ENCODE measurements at places on chromosomes 4 and X.

- no peak for DNase-seq
Observed at GRCh38 chrX:78322863-78323262, 4.5 kb downstream of the CYSLTR1 start.

DNA sequence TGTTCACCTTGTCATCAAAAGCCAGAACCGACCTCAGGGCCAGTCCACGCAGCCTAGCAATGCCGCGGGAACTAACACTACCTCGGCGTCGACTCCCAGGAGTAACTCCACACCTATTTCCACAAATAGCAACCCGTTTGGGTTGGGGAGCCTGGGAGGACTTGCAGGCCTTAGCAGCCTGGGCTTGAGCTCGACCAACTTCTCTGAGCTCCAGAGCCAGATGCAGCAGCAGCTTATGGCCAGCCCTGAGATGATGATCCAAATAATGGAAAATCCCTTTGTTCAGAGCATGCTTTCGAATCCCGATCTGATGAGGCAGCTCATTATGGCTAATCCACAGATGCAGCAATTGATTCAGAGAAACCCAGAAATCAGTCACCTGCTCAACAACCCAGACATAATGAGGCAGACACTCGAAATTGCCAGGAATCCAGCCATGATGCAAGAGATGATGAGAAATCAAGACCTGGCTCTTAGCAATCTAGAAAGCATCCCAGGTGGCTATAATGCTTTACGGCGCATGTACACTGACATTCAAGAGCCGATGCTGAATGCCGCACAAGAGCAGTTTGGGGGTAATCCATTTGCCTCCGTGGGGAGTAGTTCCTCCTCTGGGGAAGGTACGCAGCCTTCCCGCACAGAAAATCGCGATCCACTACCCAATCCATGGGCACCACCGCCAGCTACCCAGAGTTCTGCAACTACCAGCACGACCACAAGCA, 898 bp downstream of the UBQLN2 start:
- peak; percentile 10 for DNase-seq

DNA sequence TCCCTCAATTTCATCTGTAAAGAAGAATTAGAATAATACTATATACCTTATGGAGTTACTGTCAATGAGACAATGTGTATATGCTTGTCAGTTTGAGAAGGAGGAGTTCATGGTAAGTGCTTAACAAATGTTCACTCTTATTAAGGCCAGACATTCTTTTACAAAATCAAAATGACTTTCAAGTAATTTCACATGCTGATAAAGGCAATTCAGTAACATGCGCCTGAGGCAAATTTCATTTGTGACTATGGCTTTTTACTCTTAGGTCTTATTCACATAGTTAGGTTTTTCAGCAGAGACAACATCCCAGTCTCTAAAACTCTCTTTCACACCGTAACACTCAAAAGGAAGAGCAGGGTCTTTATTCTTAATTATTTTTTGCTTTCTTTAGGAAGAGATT, 174.4 kb downstream of the CAMK2D start:
- no peak for DNase-seq

DNA sequence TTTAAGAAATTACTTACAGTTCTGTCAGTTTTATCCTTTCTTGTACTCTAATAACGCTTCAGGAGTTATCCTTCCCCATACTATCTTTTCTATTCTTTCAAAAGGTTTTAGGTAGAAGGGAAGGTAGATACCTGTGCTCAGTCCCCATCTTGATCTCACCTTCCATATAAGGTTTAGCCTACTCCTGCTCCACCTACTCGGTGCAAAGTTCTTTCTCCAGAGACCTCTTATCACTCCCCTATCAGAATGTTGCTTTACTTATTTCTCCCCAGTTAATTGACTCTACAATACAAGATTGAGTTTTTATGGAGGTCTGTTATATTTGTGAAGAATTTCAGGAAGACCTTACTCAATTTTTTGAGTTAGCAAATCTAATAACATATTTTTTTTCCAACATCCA, 33.9 kb downstream of the SPRY1 start:
- DNase-seq, result no peak

DNA sequence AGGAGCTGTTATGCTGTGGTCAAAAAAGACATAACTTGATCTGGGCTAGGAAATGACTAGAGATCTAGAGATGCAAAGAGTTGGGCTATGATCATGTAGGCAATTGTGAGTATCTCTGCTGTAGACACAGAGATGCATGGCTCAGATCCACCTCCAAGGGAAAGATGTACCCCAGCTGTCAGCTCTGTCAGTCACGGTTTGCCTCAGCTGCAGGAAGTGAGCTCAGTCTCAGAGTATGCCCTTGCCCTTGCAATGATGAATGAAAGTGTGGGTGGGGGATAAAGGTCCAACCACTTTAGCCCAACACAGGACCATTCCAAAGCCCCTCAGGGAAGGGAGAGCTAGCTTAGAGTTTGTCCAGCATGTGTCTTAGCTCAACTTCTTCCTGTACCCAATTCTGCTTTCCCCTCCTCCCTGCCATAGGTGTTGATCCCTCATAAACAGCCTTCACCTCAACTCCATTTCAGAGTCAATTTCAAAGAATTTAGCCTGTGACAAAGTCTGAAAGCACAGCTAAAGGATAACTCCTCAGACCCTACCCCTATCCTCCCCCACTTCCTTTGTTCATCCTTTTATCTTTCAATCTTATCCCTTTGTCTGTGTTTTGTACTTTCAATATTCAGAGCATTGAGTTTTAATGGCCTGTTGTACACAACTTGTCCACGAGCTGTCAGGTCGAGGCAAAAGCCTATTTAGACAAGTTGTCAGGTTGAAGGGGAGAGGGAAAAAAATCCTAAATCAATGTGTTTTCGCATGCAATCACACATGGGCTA, 90.6 kb downstream of the MID1IP1 start:
- no peak for DNase-seq

DNA sequence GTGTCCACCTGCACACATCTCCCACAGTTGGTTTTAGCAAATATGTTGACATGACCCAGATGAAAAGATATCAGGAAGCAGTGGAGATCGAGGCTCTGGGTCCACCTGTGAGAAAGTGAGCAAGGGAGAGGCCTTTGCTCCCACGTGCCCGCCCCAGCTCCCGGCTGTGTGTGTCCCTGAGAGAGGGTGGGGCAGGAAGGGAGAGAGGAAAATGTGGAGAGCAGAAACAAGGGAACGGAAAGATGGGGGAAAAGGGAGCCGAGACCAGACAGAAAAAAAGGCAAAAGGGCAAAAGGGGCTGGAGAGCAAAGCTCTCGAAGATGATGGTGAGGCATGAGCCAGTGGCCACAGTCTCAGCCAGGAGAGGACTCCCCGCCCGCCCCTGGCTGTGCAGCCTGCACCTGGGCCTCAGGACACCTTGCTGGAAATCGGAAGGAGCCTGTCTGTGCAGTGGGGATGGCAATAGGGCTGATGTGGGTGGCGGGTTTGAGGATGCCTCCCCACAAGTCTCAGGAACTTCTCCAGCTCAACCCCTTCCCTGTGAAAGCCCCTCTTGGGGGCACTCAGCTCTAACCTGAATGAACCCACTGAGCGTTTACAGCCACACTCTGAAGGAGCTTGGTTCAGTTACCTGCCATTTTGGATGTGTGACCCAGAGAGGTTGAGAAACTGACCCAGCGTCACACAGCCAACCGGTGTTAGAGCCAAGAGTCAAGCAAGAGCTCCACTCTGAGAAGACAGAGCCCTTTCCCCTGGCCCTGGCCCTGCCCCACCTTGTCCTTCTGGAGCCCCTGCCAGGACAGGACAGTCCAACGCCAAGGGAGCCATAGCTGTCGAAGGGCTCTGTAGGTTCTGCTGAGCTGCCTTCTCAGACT, 20.3 kb upstream of the MSX1 start:
- no peak for DNase-seq

- DNase-seq, result no peak
Observed at GRCh38 chrX:16267431-16267830, 100.2 kb downstream of the MAGEB17 start.

DNA sequence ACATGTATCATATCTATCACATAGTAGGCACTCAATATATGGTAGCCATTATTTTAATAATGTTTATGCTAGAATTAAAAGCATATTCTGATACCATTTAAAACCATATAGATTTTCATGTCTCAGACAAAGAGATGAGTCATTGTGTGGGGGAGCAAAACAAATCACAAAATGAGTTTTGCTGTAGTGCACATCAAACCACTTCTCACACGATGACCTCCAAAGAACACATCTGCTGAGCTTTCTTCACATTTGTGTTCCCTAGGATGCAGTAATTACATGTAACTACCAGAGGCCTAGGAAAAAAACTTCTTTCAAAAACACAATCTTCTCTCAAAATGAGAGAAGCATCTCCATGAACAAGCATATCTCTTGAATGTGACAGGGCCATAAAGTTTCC, 56.1 kb upstream of the BRS3 start:
- DNase-seq, result no peak

GRCh38 chr4:79107014-79107413, 167.8 kb upstream of the PAQR3 start:
- DNase-seq, result no peak

- no peak for DNase-seq
Observed at GRCh38 chr4:54643172-54643571, 14.6 kb upstream of the KIT start.

GRCh38 chr4:109410776-109411175, 22.8 kb upstream of the SEC24B start:
- DNase-seq, result no peak

DNA sequence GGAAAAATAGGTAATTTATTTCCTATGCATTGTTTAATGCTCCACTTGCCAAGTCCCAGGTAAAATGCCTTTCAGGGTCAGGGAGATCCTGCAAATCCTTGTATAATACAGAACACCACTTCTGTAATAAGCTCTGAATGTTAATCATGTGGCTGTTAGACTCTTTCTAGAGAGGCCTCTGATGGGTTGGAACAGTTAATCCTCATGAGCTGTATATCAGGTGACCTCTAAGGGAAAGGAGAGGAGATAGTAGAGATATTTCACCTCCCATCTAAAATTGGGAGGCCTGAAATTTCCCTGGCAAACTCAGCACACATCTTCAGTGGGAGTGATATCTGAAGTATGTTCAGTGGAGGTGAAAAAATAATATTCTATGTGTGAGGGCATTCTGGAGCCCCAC, 210.6 kb upstream of the WDFY3 start:
- no peak for DNase-seq

GRCh38 chr4:75565481-75565880, 9.6 kb downstream of the ODAPH start:
- DNase-seq, result no peak

DNA sequence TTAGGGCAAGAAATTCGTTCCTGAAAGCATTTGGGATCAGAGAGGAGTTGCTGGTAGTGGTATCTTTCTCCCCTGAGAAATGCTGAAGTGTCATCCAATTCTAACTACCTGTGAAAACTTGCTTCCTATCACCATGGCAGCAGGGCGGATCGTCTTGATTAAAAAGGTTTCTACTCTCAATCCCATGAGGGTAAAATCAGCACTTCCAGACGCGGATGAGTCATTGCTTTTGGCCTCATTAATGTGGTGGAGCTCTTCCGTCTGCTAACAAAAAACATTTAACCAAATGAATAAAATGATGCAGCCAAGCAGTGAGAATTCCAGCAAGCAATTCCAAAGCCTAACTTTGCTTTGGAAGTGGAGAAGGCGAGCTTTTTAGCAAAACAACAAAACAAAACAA, 325.6 kb downstream of the CAMK2D start:
- peak; percentile 87 for DNase-seq

GRCh38 chr4:102311407-102311806, 33.9 kb downstream of the SLC39A8 start:
- no peak for DNase-seq

All from A172 (cell line).